ENCODE measurements at places on chromosomes 5 and 9. TPM values are rescaled to one million over a fixed set of nuclear protein-coding genes. Genes with fewer than 3 reads are reported as not detected.
A peak's percentile ranks its signal among the peaks of the same experiment; 100 is the strongest.

- no peaks in the 10 kb centered on the region for H3K36me3 ChIP-seq
- H3K27ac ChIP-seq, result no peak overlapping the region
- H3K27me3 ChIP-seq, result no peaks in the 10 kb centered on the region
- no peak for DNase-seq
- H3K4me3 ChIP-seq, result no peak overlapping the region
Measured at GRCh38 chr5:106827061-106827460, 843.7 kb downstream of the EFNA5 start.

DNA sequence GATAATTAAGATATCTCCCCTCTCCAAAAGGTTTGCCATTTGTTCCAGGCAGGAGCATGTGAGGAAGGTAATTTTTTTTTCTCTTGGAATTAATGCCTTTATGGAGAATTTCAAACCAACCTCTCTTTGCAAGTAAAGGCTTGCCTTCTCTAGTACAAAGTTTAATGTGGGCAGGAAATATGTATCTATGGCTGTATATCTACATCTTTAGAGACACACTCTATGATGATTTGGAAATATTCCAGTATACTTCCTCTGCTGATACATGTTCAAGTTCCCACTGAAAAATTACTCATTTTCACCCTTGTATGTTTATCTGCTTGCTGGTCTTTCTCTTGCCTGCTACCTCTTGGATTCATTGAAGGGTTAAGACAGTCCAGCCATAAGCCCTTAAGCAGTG, 83.5 kb upstream of the SEMA6A start:
- H3K36me3 ChIP-seq, result no peaks in the 10 kb centered on the region
- H3K27ac ChIP-seq, result no peak overlapping the region
- H3K4me1 ChIP-seq, result no peaks in the 10 kb centered on the region
- DNase-seq, result no peak
- H3K27me3 ChIP-seq, result peaks cover 5% of the 10 kb centered on the region

- H3K27me3 ChIP-seq, result no peaks in the 10 kb centered on the region
- no peak for DNase-seq
- H3K27ac ChIP-seq, result no peak overlapping the region
- H3K36me3 ChIP-seq, result no peaks in the 10 kb centered on the region
- no peaks in the 10 kb centered on the region for H3K4me1 ChIP-seq
Measured at GRCh38 chr5:180639741-180640610, 9.4 kb downstream of the FLT4 start.

- no peaks in the 10 kb centered on the region for H3K27me3 ChIP-seq
- peaks cover 19% of the 10 kb centered on the region for H3K4me1 ChIP-seq
- H3K27ac ChIP-seq, result no peak overlapping the region
- H3K36me3 ChIP-seq, result no peaks in the 10 kb centered on the region
Measured at GRCh38 chr5:54304040-54304439, 6.3 kb downstream of the ARL15 start.

Gene PCDHAC1
- total RNA-seq, result not detected

GRCh38 chr5:89303033-89303480, 420.1 kb upstream of the MEF2C start:
- no peaks in the 10 kb centered on the region for H3K4me1 ChIP-seq
- no peaks in the 10 kb centered on the region for H3K27me3 ChIP-seq
- no peaks in the 10 kb centered on the region for H3K36me3 ChIP-seq
- no peak overlapping the region for H3K4me3 ChIP-seq
- no peak for DNase-seq

Gene GCNT4
- 2.3 TPM for total RNA-seq

DNA sequence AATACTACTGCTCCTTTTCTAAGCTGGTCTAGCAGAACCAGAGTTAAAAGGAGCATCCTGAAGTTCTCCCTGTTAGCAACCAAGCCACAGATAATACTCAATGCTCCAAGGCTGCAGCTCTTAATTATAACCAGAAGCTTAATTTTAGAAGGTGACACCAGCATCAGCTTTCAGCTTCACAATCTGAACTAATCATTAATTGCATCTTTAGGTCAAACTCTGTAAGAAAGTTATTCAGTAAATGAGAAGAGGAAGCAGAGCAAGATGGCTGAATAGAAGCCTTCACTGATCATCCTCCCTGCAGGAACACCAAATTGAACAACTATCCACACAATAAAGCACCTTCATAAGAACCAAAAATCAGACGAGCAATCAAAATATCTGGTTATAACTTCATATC, 38.5 kb downstream of the APBA1 start:
- DNase-seq, result no peak
- no peak overlapping the region for H3K27ac ChIP-seq
- no peaks in the 10 kb centered on the region for H3K4me1 ChIP-seq
- no peak overlapping the region for H3K4me3 ChIP-seq

Gene GRIA1
- not detected for total RNA-seq

GRCh38 chr9:13149454-13149853, 130.0 kb downstream of the MPDZ start:
- DNase-seq, result no peak
- H3K4me3 ChIP-seq, result no peak overlapping the region
- no peak overlapping the region for H3K27ac ChIP-seq
- no peaks in the 10 kb centered on the region for H3K27me3 ChIP-seq

GRCh38 chr9:136644593-136645351, 17.9 kb upstream of the EGFL7 start:
- no peaks in the 10 kb centered on the region for H3K4me1 ChIP-seq
- H3K27me3 ChIP-seq, result peaks cover 24% of the 10 kb centered on the region
- peak; percentile 77 for DNase-seq
- no peaks in the 10 kb centered on the region for H3K36me3 ChIP-seq
- no peak overlapping the region for H3K4me3 ChIP-seq

- no peak for DNase-seq
- H3K27ac ChIP-seq, result no peak overlapping the region
- no peaks in the 10 kb centered on the region for H3K36me3 ChIP-seq
- H3K4me1 ChIP-seq, result no peaks in the 10 kb centered on the region
- H3K4me3 ChIP-seq, result no peak overlapping the region
Measured at GRCh38 chr5:24791326-24791725, 146.5 kb upstream of the CDH10 start.

GRCh38 chr5:55708732-55709131, 3.4 kb downstream of the SLC38A9 start:
- no peak overlapping the region for H3K4me3 ChIP-seq
- peaks cover 28% of the 10 kb centered on the region for H3K36me3 ChIP-seq
- no peak for DNase-seq
- H3K27ac ChIP-seq, result no peak overlapping the region

DNA sequence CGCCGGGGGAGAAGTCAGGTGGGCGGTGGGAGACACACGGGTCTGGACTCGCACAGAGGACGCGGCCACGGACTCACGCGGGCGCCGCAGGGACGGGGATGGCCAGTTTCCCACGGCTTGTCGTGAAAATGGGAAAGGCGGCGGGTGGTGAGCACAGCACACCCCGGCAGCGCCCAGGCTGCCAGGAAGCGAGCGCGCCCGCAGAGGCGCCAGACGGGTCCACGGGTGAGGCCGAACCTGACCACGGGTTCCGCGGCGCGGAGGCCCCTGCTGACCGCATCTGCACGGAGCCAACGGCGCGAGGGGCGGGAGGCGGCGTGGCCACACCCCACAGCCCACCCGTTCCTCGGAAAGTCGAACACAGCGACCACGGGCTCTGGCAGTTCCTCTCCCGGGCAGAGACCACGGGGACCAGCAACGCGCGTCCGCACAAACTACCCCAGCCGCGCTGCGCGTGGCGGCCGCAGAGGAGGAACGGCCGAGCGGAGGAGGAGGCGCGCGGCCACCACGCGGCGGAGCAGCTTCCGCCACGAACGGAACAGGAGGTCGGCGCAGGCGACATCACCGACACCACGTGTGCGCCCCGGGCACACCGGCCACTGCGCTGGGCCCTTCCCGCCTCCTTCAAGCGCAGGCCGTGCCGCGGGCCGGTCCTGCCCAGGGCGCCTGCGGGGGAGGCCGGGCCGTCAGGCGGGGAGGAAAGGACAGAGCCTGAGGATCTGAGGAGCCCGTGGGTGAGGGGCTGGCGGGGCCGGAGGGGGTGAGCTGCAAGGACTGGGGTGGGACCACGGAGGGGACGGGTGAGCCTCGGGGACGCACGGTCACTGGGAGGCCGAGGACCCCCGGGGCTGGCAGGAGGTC, 5.6 kb downstream of the EXD3 start:
- no peak for DNase-seq
- peaks cover 20% of the 10 kb centered on the region for H3K4me1 ChIP-seq
- no peak overlapping the region for H3K27ac ChIP-seq
- peak overlapping the region; percentile 34 for H3K4me3 ChIP-seq

Gene GPX3
- total RNA-seq, result not detected

DNA sequence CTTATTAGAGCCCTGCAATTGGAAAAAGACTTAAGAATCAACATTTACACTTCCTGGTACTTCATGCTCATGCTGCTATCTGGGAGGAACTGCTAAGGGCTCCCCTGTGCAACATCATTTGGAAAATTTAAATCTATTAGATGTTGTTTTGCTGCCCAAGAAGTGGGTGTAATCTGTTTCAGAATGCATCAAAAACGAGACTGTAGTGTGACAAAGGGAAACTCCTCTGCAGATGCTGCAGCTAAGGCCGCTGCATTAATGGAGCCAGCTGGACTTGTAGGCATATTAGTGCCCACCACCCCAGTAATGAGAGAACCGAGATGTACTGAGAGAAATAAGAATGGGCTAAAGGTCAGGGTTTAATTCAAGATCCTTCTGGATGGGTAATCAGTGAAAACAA, 11.1 kb upstream of the PAIP1 start:
- H3K27me3 ChIP-seq, result no peaks in the 10 kb centered on the region
- H3K27ac ChIP-seq, result no peak overlapping the region
- H3K36me3 ChIP-seq, result no peaks in the 10 kb centered on the region
- H3K4me3 ChIP-seq, result no peak overlapping the region
- no peak for DNase-seq
- no peaks in the 10 kb centered on the region for H3K4me1 ChIP-seq

- H3K4me1 ChIP-seq, result no peaks in the 10 kb centered on the region
- H3K4me3 ChIP-seq, result no peak overlapping the region
- H3K27me3 ChIP-seq, result peaks cover 2% of the 10 kb centered on the region
- H3K36me3 ChIP-seq, result no peaks in the 10 kb centered on the region
- H3K27ac ChIP-seq, result no peak overlapping the region
Measured at GRCh38 chr5:170639221-170639925, 135.6 kb downstream of the KCNIP1 start.

- no peak overlapping the region for H3K27ac ChIP-seq
- peaks cover 43% of the 10 kb centered on the region for H3K4me1 ChIP-seq
- no peak for DNase-seq
Measured at GRCh38 chr5:50969151-50970031, 303.0 kb downstream of the PARP8 start.

- no peaks in the 10 kb centered on the region for H3K4me1 ChIP-seq
- no peak overlapping the region for H3K27ac ChIP-seq
- H3K4me3 ChIP-seq, result no peak overlapping the region
- peaks cover 5% of the 10 kb centered on the region for H3K27me3 ChIP-seq
- no peak for DNase-seq
Measured at GRCh38 chr5:178284996-178285395, 52.4 kb upstream of the PHYKPL start.

- no peak for DNase-seq
- H3K4me1 ChIP-seq, result no peaks in the 10 kb centered on the region
- H3K27ac ChIP-seq, result no peak overlapping the region
- no peaks in the 10 kb centered on the region for H3K36me3 ChIP-seq
Measured at GRCh38 chr5:122871661-122872060, 26.2 kb downstream of the SNX24 start.

DNA sequence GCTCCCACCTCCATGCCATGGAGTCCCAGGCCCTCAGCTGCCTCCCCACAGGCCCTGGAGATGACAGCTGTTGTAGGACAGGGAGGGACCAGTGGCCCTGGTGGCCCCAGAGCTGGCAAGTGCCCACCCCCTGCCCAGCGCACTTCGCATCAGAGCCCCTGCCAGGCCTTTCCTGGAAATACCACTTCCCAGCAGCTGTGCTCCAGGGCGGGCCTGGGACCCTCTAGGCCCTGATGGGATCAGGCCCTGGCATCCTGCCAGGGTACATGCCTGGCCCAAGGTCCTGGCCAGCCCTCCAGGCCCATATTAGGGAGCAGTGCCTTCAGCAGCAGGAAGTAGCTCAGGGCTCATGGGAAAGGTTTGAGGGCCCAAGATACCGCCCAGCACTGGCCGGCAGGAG, 2.5 kb downstream of the KCNT1 start:
- H3K27ac ChIP-seq, result no peak overlapping the region
- no peak overlapping the region for H3K4me3 ChIP-seq
- no peaks in the 10 kb centered on the region for H3K27me3 ChIP-seq
- H3K36me3 ChIP-seq, result no peaks in the 10 kb centered on the region

DNA sequence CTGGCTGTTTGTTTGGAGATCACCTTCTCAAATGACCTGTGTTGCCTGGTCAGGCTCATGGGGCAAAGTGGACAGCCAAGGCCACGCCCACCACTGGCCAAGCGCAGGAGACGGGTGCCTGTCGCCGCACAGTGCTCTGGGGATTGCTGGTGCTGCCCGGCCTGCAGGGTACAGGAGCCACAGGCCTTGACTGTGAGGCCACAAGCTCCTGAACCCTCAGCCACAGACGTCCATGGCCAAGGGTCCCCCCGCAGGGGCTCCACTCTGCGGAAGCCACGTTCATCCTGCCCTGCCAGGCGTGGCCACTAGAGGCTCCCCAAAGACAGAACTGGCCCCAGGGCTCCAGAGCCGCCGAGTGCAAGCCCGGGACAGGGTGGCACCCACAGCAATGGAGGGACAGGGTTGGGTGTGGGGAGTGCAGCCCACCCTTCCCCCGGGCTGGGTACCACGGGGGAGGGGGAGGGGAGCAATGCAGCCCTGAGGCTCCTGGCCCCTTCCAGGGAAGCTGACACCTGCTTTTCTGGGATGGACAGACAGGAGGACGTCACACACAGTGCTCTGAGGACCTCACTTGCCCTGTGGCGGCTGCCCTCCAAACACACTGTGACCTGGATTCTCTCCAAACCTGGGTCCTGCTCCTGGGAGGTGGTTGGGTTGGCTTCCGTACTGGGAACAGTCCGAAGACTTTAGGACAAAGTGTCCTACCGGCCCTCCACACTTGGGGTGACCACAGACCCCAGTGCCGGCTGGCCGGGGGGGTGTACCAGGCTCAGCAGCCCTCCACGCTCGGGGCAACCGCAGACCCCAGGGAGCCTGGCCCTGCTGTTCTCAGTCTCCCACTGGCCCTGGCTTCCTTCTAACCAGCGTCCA, 21.5 kb downstream of the TPPP start:
- H3K27ac ChIP-seq, result no peak overlapping the region
- H3K4me3 ChIP-seq, result no peak overlapping the region
- peaks cover 5% of the 10 kb centered on the region for H3K36me3 ChIP-seq

GRCh38 chr5:132414634-132415378, 45.3 kb downstream of the SLC22A5 start:
- peaks cover 70% of the 10 kb centered on the region for H3K4me1 ChIP-seq
- H3K36me3 ChIP-seq, result peaks cover 54% of the 10 kb centered on the region
- H3K27me3 ChIP-seq, result no peaks in the 10 kb centered on the region
- DNase-seq, result no peak

Gene ARL14EPL
- total RNA-seq, result not detected
